ENCODE measurements at places on chromosomes 1 and 21.

GRCh38 chr1:106768077-106768476 is 288.4 kb upstream of the PRMT6 start:
- DNase-seq = no peak

GRCh38 chr1:87044840-87045239 is 130.4 kb downstream of the HS2ST1 start:
- DNase-seq = no peak

DNA sequence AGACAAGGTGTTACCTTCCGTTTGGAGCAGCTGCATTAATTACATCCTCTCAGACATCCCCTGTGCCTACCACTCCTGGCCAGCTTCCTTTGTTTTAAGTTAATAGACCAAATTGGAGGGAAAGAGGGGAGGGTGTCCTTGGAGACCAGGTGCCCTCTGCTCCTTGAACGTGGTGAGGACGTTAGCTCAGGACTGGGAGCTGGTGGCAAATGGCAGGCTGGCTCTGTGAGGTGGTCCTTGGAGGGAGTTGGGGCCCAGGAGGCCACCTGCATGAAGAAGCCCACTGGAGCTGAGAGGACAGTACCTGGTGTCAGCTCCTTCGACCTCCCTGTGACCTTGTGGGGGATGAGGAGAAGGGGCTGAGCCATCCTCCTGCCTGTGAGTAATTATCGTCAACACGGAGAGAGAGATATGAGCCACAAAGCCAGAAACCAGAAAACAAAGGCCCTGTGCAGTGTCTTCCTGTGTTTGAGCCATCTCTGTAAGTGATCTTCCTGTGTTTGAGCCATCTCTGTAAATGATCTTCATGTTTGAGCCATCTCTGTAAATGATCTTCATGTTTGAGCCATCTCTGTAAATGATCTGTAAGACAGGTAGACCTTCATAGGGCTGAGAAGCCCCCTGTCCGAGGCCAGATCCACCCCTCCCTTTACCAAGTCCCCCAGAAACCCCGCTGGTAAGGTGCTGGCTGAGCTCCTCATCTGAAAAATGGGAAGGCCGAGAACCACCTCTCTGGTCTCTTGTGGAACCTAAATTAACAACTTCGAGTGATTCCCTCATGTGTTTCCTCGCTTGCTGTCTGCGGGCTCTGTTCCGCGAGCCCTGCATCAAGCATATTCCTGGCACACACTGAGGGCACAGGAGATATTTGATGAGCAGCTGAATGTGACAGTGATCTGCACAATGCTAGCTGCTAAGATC is 126.0 kb downstream of the CAMTA1 start:
- DNase-seq = no peak

- DNase-seq = no peak
Observed at GRCh38 chr1:31084782-31085569, 19.5 kb upstream of the PUM1 start.

GRCh38 chr21:42097860-42098454 is 26.8 kb downstream of the UMODL1 start:
- peak; percentile 76 for DNase-seq

DNA sequence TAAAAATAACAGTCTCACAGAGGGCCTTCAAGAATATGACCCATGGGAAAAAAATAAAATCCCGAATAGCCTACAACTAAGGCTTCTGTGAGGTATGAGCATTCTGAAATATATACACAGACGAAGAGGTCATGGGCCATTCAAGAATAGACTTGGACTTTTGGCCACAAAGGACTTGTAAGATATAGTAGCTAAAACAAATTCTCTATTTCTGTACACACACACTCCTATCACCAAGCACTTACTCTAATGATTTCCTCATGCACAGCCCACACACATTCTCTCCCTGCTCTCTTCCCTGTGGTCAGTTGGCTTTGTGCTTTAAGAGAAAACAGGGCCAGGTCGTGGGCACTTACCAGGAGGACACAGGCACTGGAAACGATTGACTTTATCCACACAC is 69.7 kb upstream of the ADAM30 start:
- no peak for DNase-seq

- no peak for DNase-seq
Observed at GRCh38 chr1:20139776-20140612, 871 bp downstream of the PLA2G2F start.

DNA sequence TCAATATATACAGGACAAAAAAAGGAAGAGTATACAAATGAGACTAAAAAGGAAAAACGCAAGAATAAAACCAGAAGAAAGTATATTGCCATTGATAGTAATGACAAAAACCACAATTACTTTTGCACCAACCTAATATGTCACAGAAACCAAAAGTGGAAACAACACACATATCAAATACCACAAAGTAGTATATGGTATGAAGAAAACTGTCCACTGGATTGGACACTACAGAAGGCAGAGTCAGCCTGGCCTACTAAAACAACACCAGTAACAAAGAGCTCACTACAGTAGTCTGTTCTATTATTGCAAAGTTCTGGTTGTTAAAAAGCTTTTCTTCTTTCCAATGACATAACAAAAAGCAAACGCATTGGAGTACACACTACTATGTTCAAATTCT is 17.7 kb downstream of the TESK2 start:
- DNase-seq = no peak

DNA sequence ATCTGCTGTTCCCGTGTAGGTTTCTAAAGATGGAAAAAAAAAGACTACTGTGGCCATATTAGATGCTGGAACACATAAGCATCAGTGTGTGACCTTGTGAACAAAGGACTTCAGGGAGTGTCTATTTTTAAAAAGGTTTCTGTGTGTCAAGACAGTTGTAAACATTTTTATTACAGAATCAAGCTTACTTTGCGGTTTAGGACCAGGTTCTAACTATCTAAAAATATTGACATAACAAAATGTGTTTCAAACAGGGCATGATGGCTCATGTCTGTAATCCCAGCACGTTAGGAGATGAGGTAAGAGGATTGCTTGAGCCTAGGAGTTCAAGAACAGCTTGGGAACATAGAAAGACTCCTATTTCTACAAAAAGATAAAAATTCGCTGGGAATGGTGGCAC is 7.1 kb upstream of the DDI2 start:
- no peak for DNase-seq

- DNase-seq = no peak
Observed at GRCh38 chr1:211066781-211067384, 67.1 kb downstream of the KCNH1 start.

GRCh38 chr1:231702331-231702730 is 75.7 kb downstream of the DISC1 start:
- DNase-seq = no peak

- no peak for DNase-seq
Observed at GRCh38 chr1:167057241-167057688, 32.9 kb downstream of the GPA33 start.

- no peak for DNase-seq
Observed at GRCh38 chr21:35239811-35240219, 190.7 kb upstream of the RUNX1 start.

DNA sequence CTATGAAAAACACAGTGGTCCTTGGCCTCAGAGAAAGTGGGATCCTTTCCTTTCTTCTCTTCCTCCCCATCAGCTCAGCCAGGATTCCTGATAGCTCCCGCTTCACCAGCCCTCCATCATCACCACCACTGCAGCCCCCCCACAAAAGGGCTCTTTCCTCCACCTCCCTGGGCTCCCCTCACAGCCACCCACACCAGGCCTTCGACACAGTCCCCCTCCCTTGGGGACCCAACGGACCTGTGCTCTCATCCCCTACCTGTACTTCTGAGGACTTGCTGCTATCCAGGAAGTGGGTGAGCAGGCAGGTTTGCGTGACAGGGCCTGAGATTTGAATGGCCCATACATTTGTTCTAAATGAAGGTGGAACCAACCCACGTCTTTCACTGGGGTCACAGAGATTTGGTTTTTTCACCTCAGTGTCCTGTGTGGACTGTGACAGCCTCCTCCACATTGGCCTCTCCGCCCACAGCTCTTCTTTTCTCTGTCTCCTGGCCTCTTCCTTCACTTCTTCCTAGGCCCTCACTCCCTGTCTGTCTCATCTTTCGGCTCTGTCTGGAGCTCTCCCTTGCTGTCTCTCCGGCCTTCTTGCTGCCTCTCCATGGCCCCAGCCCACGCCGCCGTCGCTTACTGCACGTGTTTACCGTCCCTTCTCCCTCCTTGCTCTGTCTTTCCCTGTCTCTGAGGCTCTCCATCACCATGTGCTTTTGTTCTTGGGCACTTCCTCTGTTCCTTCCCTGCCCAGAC is 238.6 kb downstream of the FOXD2 start:
- DNase-seq = no peak

GRCh38 chr1:144101397-144102045 is 129.7 kb upstream of the FAM72C start:
- DNase-seq = no peak

- no peak for DNase-seq
Observed at GRCh38 chr1:237981223-237981622, 90.5 kb upstream of the ZP4 start.

DNA sequence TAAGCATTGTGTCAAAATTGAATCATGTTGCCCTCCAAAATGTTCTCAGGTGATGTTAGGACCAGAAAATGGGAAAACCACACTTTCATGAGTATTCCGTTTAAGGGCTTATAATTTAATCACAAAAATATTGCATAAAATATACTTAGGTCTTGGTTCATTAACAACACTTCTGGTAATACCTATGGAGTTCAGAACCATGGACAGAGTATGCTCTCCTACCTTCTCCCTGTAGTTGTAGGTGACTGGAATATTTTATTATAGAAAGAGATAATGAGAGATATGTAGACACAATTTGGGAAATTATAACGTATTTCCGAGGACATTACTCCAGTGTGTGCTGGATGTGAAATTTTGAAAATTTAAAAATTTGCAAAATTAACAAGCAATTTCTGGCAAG is 232.5 kb downstream of the NCAM2 start:
- no peak for DNase-seq

GRCh38 chr1:79711001-79711431 is 704.5 kb upstream of the ADGRL4 start:
- DNase-seq = no peak

DNA sequence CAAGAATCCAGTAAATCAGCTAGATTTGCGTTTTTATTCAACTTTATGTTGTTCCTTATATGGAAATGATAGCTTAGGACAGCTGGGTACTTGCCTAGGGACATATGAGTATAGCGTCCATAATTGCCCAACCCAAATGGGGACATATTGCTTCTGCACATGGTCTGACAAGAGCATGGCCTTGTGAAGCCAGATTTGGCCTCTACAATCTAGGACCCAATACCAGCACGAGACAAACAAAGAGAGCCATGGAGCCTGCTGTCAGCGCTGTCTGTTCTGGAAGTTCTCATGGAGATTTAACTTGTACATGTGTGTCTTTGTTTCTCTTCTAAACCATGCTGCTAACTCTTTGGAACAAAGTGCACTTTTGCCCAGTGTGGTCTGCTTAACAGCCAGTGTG is 240.0 kb upstream of the CAMK1G start:
- DNase-seq = no peak

DNA sequence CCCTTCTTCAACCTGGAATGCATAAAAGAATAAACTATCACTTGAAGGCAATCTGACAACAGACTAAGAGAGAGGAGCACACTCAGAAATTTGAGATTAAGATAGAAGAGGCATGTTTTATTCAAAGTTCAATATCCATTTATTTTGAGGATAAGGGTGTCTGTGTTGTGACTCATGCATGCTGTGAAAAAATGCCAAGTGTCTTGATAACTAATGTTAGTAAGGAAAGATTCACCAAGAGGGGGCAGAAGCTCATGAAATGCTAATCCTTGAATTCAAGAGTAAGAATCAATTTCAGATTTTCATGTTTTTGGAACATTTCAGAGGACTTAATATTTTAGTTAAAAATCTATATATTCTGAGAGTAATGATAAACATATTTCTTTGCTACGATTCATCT is 94.0 kb downstream of the IFI44 start:
- DNase-seq = no peak

GRCh38 chr1:101364370-101365120 is 127.7 kb downstream of the S1PR1 start:
- DNase-seq = no peak

- DNase-seq = no peak
Observed at GRCh38 chr21:36104317-36105300, 30.3 kb upstream of the CBR3 start.

GRCh38 chr1:178055093-178055492 is 38.8 kb upstream of the RASAL2 start:
- DNase-seq = peak; percentile 20

All from SW 1271 (cell line).